HepG2 (cell line): ENCODE measurements at places on chromosomes 3 and 15. TPM values are rescaled to one million over a fixed set of nuclear protein-coding genes. Genes with fewer than 3 reads are reported as not detected.
A peak's percentile ranks its signal among the peaks of the same experiment; 100 is the strongest.

DNA sequence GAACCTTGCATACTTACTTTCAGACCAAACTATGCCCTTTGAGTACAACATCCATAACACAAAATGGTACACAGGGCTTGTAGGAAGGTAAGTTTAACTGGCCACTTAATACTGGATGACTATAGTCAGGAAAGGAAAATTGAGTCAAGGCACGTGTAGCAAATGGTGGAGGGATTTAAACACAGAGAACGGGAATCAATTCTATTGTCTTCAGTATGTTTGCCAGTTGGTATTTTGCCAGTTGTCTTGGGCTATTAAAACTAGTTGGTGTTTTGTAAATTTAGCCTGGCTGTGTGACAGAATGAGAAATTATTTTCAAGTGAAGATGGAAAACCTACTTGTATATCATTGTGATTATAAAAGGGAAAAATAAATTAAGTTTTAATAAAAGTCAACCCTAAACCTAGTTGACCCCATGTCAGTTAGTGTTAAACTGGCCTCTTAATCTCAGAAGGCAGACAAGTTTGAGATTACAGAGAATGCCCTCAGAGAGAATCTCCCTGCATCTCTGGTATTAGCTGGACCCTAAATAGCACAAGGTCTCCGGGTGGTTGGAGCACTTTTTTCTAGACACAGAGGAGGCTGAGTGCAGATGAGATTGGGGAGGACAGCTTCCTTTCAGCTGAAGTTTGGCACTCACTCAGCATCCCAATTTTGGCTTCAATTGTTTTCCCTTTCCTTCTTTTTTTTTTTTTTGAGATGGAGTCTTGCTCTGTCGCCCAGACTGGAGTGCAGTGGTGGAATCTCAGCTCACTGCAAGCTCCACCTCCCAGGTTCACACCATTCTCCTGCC, 91.2 kb downstream of the MB21D2 start:
- DNase-seq = no peak

DNA sequence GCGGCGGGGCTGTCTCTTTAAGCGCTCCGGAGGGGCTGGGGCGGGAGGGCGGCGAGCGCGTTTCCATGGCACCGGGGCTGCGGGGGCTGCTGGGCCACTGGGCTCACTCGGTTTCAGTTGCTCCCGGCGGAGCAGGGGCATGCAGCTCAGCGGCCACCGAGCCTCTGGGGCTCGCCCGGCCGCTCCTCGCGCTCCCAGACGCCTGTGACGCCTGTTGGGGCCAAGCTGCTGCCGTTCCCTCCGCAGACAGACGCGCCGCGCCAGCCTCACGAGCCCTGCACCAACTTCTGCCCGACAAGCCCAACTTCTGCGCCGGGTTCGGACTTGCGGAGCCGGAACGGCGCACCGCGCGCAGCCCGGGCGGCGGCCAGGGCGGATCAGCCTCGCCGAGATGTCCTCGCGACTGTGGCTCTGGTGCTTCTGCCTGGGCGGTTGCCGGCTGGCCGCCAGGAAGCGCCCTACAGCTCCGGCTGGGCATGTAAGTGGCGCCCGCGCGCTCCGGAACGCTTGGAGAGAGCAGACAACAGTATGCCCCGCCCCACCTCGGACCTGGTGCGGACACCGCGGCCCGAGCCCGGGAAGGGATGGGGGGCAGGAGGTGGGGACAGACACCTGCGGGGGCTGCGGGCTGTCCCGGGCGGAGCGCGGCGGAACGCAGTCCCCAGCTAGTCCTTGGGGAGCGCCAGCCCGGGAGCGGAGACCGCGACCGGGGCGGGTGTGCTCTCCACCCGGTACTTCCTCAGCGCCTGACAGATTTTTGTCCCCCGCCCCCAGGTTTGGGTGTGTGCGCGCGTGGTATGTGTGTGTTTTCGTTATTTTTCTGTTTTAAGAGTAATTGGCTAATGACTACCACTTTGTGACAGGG, 154.1 kb upstream of the GOLIM4 start:
- peak; percentile 54 for DNase-seq

DNA sequence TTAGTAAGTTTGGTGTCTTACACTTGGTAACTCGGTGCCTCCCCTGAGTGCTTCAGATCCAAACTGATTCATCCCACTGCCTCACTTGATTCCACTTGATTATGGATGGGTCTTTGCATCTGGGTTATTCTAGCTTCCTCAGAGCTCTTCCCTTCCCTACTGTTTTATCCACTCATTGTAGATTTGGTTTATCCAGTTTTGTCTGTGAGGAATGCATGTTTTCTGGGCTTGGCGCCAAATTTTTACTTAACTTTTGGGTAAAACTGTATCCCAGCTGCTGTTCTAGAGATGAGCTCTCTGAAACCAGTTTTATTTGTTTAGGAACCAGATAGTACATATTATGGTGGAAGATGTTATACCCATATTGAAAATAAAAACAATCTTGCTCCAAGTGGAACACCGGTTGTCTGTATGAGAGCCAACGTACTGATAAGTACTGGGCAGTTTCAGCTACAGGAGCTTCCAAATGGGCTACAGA, 20.9 kb downstream of the RAD54L2 start:
- DNase-seq = no peak

- no peak for DNase-seq
Measured at GRCh38 chr15:99616129-99616528, 50.3 kb downstream of the MEF2A start.

GRCh38 chr3:185653949-185654757, 68.1 kb downstream of the SENP2 start:
- no peak for DNase-seq

- no peak for DNase-seq
Measured at GRCh38 chr3:178087376-178087775, 448.9 kb upstream of the KCNMB2 start.

- DNase-seq = no peak
Measured at GRCh38 chr3:32157600-32158264, 51.3 kb downstream of the GPD1L start.

- no peak for DNase-seq
Measured at GRCh38 chr3:72339670-72340030, 508.6 kb downstream of the SHQ1 start.

- DNase-seq = no peak
Measured at GRCh38 chr15:32029409-32029861, 880 bp upstream of the CHRNA7 start.

GRCh38 chr3:162103808-162104207, 607.2 kb downstream of the OTOL1 start:
- DNase-seq = no peak

Gene ALS2CL
- polyA plus RNA-seq = not detected in 2 replicates

DNA sequence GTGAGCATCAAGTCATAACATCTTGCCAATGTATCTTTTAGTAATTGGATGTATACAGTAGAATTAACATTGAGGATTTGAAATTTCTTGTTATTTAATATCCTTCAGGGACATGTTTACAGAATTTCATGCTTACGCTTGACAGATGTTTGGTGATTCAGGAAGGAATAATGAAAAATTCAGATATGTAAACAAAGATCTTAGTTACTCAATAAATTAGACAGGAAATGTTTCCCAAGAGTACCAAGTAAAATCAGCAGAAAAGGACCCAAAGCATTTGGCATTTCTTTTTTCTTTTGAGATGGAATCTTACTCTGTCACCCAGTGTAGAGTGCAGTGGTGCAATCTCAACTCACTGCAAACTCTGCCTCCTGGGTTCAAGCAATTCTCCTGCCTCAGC, 4.7 kb upstream of the COL6A5 start:
- no peak for DNase-seq

DNA sequence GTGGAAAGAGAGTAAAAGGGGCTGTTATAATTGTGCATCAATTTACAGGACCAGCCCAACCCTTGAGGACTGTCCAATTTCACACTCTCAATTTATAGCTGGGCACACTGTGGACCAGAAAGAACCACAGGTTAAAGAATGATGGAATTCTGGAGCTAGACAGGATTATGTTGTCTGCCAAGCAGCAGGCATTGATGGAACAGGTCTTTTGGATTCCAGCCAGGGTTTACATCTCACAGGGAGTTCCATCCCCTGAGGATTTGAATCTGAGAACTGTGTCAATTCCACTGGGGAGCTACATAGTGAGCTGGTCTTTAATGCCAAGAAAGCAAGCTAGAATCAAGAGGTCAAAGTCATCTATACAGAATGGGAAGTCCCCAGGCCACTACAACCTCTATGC, 389.5 kb upstream of the WNT5A start:
- no peak for DNase-seq
